DMS79 treated with DMSO at 0.1 percent for 48 hours (cell line): ENCODE measurements at places on chromosomes 4 and X.

- no peak for DNase-seq
Observed at GRCh38 chr4:99856166-99856565, 38.1 kb downstream of the LAMTOR3 start.

GRCh38 chrX:131693359-131693758 is 149.5 kb downstream of the OR13H1 start:
- no peak for DNase-seq

DNA sequence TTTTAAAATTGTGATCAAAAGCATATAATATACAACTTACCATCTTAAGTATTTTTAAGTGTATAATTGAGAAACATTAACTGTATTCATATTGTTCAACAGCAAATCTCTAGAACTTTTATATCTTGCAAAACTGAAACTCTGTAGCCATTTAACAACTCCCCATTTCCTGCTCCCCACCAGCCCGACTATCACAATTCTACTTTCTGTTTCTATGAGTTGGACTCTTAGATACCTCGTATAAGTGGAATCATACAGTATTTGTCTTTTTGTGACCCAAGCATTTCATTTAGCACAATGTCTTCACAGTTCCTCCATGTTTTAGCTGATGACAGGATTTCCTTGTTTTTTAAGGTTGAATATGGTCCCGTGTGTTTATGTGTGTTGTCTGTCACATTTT is 106.0 kb downstream of the LRBA start:
- DNase-seq = no peak

- peak; percentile 16 for DNase-seq
Observed at GRCh38 chrX:80578517-80579105, 158.4 kb downstream of the TENT5D start.

DNA sequence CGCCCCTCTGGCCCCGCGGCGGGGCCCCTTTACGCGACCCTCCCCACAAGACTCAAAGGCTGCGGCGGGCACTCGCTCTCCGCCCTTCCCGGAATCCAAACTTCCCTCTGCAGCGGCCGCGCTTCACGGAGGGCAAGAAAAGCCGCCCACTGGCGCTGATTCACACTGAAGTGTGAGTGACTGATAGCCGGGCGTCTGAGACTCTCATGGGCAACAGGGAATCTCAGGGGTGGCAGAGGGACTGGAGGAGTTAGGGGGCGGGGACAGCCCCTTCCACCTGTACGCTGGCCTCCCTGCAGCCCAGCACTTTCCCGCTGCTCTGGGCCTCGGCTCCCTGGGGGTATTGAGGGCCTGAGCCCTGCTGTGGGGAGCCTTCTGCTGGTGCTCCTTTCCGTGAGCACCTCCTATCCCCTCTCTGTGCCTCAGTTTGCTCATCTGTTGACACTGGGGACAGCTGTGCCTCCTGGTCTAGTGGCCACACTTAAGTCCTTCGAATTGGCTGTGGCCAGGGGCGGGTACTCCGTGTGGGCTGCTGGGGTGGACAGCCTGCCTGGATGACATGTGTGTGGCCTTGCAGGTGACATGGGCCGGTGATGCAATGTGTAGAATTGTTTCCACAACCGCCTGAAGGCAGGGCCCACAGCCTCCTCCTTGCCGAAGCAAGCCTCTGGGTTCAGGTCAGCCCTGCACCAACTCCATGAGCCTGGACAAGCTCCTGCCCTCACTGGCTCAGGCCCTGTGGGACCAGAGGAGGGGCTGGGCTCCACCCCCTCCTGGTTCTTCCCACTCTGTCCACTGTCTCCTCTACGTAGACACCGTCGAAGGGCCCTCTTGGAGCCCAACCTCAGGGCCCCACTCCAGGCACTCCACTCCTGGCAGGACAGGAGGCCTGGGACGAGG is 951 bp downstream of the SH3BP2 start:
- no peak for DNase-seq

- DNase-seq = no peak
Observed at GRCh38 chr4:6916069-6916586, 6.5 kb downstream of the TBC1D14 start.

- no peak for DNase-seq
Observed at GRCh38 chr4:177091515-177091914, 218.2 kb upstream of the NEIL3 start.

DNA sequence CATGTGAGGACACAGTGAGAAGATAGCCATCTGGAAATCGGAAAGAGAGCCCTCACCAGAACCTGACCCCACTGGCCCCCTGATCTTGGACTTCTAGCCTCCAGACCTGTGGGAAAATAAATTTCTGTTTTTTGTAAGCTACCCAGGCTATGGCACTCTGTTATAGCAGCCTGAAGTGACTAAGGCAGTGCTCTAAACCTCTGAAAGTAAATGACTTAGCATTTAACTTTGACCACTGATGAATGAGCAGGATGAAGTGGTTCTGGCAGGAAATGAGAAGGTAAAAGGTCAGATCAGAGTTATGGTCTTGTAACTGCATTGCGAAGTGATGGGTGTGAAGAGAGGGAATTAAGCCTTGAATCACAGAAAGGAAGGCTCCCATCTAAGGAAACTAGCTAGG is 17.0 kb downstream of the GPAT3 start:
- DNase-seq = no peak

- no peak for DNase-seq
Observed at GRCh38 chrX:44897539-44897938, 24.6 kb downstream of the KDM6A start.

- no peak for DNase-seq
Observed at GRCh38 chr4:15577508-15577907, 77.6 kb downstream of the FBXL5 start.

GRCh38 chr4:17707671-17708070 is 73.8 kb downstream of the FAM184B start:
- DNase-seq = no peak

DNA sequence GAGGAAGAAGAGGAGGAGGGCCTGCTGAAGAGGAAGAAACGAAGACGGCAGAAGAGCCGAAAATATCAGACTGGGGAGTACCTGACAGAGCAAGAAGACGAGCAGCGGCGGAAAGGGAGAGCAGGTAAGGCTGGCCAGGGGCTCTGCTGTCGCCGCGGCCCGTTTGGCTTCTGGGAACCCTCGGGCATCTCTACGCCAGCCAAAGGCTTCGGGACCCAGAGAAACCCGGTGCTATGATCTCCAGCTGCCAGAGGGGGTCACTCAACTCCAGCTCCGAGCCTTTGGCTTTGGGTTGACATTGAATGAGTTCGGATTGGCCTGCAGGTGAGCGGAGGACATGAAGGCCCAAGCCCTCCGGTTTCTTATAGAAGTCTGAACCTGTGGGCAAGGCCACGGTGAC is 42.8 kb downstream of the BCORL1 start:
- no peak for DNase-seq

- no peak for DNase-seq
Observed at GRCh38 chrX:11764602-11765067, 6.6 kb downstream of the MSL3 start.

GRCh38 chr4:168440442-168441264 is 39.6 kb downstream of the DDX60L start:
- DNase-seq = no peak

DNA sequence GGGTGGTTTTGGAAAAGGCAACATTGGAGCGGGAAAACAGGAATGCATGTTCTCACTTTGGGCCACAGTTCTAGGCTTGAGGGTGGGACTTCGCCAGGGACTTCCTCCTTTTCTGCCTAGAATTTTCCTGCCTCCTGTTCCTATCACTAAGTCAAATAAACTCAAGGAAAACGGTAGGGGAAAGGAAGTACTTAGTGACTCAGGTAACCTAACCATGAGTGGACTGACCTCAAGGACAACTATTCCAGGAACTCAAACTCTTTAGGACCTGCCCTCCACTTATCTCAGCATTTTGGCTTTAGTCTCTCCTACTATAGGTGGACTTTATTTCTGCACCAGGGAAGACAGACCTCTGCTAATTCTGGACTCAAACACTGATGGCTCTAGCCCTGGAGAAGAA is 281.7 kb downstream of the ZNF674 start:
- no peak for DNase-seq

DNA sequence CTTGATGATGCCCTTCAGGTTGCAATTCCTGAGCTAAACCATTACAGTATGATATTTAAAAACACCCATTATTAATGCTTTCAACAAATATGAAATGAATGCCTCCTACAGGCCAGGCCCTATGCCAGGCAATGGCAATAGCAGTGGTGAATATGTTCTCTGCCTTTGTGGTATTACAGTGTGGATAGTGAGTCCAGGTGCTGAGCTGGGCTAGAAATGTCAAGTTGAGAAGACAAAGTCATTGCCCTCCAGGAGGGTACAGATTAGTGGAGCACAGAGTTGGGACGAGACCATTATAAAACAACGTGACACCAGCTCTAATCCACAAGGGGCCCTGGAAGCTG is 81.9 kb downstream of the RBM47 start:
- DNase-seq = no peak

DNA sequence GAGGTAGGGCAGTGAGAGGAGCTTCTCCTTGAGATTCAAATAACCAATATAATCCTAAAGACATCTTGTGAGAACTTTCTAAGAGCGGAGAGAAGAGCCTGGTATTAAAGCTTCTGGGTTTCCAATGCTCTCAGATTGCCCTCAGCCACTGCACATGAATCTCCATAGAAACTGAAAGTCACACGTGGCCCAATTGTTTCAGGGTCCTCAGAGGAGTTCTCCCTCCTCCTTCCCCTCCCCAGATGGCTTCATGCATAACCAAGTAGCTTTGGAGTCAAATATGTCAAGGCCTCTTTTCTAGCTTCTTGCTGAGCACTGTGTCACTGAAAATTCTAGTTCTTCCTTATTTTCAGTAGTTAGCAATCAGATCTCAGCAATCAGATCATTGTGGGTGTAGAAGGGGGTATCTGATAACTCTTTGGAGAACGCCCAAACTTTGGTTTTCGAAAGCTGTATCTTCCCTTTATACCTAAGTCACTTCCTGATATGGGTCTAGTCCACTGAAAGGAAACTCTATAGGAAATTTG is 2.2 kb downstream of the BTK start:
- DNase-seq = peak; percentile 26

GRCh38 chrX:32894679-32895078 is 316.7 kb downstream of the DMD start:
- no peak for DNase-seq

GRCh38 chr4:11631416-11631815 is 202.7 kb upstream of the HS3ST1 start:
- no peak for DNase-seq

DNA sequence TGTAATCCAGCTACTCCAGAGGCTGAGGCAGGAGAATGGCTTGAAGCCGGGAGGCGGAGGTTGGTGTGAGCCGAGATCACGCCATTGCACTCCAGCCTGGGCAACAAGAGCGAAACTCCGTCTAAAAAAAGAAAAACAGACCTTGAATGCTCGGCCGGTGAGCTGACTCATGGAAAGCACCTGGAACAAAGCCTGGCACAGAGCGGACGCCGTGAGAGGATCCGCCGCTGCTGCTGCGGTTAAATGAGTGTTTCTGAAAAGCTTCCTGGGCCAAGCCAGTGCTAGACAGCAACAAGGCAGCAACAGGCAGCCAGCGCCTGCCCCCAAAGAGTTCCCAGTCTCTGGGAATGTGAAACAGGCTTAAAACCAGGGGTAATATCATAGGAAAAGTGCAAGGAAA is 186.4 kb downstream of the AFAP1 start:
- no peak for DNase-seq

- DNase-seq = no peak
Observed at GRCh38 chr4:25901030-25901430, 13.0 kb upstream of the SMIM20 start.

- no peak for DNase-seq
Observed at GRCh38 chr4:95439071-95439470, 109.7 kb downstream of the UNC5C start.

GRCh38 chrX:124272370-124272982 is 60.0 kb upstream of the TEX13D start:
- no peak for DNase-seq

GRCh38 chr4:103753868-103754653 is 34.3 kb upstream of the TACR3 start:
- DNase-seq = no peak

- DNase-seq = no peak
Observed at GRCh38 chr4:54723220-54723619, 65.5 kb downstream of the KIT start.

DNA sequence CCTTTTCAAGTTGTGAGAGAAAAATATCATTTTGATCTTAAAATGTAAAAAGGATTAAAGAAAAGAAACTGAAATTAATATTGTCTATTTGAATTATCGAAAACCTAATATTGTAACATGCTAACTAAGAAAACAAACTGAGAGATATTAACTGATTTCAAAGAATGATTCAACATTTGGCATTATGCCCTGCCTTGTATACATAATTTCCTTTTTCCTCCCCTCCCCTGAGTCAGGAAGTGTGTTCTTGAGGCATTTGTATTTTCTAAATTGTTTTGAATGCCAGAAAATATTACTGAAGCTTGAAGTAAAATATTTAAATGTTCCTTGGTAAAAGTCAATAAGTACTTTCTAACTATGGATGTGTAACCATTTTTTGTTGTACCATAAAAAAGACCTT is 49.4 kb downstream of the RPS6KA3 start:
- no peak for DNase-seq

- DNase-seq = peak; percentile 4
Observed at GRCh38 chr4:165922747-165923146, 49.7 kb downstream of the TLL1 start.

DNA sequence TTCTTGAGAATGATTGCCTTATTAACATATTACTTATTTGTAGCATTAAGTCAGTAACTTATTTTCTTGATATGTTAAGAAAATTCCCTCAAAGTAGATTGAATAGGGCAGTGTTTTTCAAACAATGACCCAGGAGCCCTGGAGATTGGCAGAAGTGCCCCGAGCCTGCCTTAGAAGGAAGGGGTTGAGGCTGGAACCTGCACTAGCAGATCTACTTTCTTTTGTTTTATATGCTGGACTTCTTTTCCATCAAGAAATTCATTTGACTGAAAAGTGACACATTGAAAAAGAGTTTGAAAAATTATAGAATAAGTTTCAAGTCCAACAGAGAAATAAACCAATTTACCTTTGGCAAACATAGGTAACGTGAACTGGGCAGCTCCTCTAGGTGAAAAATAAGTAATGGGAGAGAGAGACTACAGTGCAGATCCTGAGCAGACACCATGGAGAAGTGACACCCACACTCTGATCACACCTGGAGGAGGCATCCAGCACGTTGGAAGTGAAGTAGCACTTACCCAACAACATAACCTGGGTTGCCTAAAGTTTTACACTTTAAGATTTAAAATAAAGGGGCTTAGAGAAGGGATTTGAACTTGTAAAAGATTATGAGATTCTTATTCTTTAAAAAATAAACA is 18.6 kb downstream of the ARSJ start:
- no peak for DNase-seq

DNA sequence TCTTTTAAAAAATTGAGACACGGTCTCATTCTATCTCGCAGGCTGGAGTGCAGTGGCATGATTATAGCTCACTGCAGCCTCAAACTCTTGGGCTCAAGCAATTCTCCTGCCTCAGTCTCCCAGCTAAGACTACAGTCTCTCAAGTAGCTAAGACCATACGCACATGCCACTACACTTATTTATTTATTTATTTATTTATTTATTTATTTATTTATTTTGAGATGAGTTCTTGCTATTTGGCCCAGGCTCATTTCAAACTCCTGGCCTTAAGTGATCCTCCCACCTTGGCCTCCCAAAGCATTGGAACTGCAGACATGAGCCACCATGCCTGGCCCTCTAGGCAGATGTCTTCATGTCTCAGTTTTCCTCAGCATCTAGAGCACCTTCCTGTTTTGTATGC is 482.2 kb downstream of the CFAP47 start:
- DNase-seq = no peak

- DNase-seq = no peak
Observed at GRCh38 chrX:108025954-108026600, 18.8 kb upstream of the VSIG1 start.

GRCh38 chr4:3252831-3253641 is 4.1 kb downstream of the MSANTD1 start:
- DNase-seq = no peak
